ENCODE measurements at places on chromosomes 6 and 20. TPM values are rescaled to one million over a fixed set of nuclear protein-coding genes. Genes with fewer than 3 reads are reported as not detected.

- no peak for DNase-seq
These were observed 42.6 kb upstream of the NXT1 start for GRCh38 chr20:23308024-23308423.

GRCh38 chr20:59159493-59160376 is 3.9 kb upstream of the ZNF831 start:
- no peak for DNase-seq

- no peak for DNase-seq
These were observed 161.4 kb upstream of the FLRT3 start for GRCh38 chr20:14498772-14499171.

- no peak for DNase-seq
These were observed 790 bp upstream of the E2F1 start for GRCh38 chr20:33686984-33687366.

GRCh38 chr20:46135856-46136633 is 17.9 kb downstream of the CD40 start:
- DNase-seq = no peak

Gene OPRL1
- 0.51 TPM for total RNA-seq

Gene LPA
- total RNA-seq = not detected

Gene PAK5
- 0.46 TPM for total RNA-seq

Gene STX11
- total RNA-seq = 6.3 TPM

DNA sequence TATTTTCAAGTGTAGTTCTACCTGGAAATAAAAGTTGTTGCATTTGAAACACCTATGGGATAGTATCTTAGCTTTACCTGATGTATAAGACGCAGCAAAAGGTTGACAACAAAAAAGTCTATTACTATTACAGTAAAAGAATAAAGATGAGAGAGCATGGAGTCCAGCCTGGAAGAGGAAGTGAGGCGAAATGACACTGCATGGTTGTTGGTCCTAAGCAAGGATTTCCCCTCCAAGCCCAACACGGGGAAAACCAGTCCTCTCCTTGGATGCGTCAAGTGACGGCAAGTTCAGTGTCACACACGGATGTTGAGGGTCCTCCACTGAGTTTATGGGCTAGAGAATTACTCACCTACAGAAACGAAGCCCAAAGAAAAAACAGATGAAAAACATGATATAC is 51.7 kb downstream of the COL11A2 start:
- DNase-seq = no peak

DNA sequence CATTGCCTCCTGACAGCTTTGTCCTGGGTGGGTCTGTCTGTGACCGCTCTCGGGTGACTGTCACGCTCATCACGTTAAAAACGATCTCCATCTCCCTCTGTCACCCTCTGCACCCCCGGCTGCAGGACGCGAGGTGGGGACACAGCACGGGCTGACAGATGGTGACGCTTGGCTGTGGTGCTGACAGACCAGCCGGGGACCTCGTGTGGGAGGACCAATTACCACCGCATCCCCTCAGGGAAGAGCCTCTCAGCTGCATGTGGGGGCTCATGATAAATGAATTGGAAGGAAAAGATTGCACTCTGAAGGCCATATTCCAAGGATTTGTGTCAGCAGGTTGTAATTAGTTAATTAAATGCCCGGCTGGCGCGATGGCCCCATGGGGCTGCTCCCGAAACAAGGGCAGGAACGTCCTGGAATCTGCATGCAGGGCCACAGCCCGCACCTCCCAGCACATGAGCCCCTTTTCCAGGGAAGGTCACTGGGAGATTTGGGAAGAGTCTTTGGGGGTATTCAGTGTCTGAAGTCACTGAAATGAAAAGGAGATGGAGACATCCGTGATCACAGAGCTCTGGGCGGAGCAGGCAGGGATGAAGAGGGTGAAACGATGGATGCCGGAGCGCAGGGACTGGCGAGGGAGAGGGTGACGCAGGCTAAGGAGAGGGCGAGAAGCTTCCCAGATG is 87.1 kb downstream of the ERMARD start:
- no peak for DNase-seq

Gene LY6G5C
- total RNA-seq = 1.8 TPM

DNA sequence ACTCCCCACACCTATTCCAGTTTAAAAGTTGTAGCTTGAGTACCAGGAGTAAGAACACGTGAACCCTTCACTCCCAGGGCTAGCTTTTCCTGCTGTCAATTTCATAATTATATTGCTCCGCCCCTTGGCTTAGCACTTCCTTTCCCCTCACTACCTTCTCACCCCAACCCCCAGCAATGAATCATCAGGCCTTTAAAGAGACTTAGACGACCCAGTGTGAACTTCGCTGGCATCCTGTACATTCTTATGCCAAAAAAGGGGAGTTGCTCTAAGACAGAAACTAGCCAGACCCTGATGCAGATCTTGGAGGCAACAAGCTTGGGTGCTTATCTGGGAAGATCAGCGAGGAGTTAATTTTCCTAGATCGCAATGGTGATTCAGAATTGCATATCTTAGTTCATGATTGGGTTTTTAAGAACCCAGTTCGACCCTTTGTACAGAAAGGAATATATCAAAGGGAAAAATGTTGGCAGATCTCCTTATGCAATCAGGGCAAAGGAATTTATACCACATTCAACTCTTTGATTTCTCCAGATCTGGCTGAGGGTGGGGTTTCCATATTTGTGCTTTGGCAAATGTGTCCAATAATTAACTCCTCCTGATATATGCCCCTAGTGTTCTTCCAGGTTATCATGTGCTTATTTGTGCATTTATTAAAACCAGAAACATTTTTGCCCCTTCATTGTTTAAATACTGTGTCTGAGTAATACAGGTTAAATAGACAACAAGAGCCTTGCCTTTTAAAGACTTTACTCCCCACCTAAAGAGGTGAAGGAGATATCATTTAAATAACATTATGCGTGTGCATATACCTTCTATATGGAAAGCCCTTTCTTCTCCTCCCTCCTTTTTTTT is 8.1 kb upstream of the ATXN1 start:
- peak; percentile 98 for DNase-seq

GRCh38 chr6:16273256-16273655 is 34.9 kb downstream of the GMPR start:
- no peak for DNase-seq

GRCh38 chr6:24228681-24229255 is 102.8 kb downstream of the NRSN1 start:
- DNase-seq = peak; percentile 68
